ENCODE measurements at places on chromosomes 3 and 15.

DNA sequence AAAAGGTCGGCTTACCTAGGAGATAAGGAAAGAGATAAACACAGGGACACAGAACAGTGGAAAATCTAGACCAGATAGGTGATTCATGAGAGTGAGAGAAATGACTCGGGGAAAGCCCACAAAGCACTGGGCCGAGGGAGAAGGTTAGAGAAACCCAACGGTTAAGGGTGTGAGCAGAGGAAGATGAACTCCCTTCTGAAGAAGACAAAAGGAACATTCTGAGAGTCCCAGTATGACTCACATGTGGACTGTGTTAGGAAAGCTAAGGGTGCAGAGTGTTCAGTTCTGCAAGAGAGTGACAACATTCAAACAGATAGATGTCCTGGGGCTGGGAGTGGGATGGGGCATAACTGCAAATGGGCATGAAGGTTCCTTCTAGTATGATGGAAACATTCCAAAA, 83.0 kb downstream of the CNTN3 start:
- no peak for DNase-seq

DNA sequence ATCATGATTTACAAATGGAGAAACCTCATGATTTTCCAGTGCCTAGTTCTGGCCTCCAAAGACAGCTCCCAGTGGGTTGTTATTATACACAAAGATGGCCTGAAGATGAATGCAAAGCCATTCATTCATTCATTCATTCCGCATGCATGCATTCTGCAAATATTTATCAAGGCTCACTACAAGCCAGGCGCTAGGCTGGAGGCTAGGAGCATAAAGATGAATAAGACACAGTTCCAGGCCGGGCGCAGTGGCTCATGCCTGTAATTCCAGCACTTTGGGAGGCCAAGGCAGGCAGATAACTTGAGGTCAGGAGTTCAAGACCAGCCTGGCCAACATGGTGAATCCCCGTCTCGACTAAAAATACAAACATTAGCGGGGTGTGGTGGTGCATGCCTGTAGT, 2.4 kb upstream of the PSMD2 start:
- no peak for DNase-seq

DNA sequence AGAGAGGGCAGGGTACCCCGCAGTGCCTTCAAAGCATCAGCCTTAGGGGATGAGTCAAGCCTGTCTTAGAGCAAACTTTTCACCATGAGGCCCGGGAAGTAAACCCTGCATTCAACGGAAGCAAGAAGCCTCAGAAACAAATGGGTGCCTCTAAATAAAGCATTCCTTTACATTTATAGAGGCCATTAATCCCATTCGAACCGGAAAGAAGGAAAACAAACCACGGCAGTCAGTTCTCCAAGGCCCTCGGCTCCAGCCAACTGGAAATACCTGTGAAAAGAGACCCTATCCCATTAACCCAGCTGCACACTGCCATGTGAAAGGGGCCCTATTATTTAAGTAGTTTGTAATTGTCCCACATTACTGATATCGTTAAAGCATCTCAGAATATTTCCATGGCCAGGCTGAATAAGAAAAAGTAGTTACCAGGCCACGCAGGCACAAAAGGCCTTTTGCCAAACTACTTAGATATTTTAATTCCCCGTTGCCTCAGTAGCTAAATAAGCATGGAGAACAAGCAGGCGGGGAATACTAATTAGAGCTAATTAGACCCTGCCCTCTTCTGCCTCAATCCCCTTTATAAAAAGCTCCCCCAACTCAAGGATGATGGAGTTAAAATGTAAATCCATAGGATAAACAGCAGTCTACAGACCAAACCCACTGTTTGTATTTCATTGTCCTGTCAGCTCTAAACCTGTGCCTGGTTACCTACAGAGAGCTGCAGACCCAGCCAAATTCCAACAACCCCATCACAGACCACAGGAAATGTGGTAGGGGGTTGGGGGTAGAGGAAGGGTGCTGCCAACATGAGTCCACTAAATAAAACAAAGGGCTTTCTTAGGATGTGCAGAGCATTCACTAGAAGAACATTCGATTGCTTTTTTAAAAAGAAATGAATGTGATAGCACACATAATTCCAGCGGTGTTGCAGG, 4.1 kb downstream of the ITGB5 start:
- DNase-seq, result no peak

- DNase-seq, result no peak
Observed at GRCh38 chr3:86793786-86794185, 197.2 kb downstream of the VGLL3 start.

GRCh38 chr3:54173371-54173770, 51.0 kb downstream of the CACNA2D3 start:
- DNase-seq, result no peak

- DNase-seq, result no peak
Observed at GRCh38 chr15:84598250-84598649, 2.6 kb upstream of the ZSCAN2 start.

- DNase-seq, result no peak
Observed at GRCh38 chr15:27646531-27646930, 452.6 kb downstream of the OCA2 start.

GRCh38 chr3:8282541-8283165, 219.0 kb upstream of the LMCD1 start:
- DNase-seq, result no peak

DNA sequence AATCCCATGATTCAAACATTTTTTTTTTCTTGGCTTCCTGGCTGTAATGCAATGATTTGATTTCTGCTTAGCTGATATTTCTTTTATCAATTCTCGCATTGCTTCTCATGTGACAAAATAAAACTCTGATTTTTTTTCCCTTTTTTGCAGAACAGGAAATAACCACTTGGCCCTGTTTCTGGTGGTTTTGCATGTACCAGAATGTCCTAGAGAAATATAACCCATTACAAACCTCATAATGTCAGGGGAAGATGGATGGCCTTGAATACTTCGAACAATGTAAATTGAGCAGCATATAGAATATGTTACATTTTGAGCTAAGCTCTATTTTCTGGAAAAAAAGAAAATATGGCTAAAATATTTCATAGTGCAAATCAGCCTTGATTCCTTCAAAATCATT, 275.6 kb downstream of the RAP2B start:
- no peak for DNase-seq
